ENCODE measurements at places on chromosomes 3 and 15. TPM values are rescaled to one million over a fixed set of nuclear protein-coding genes. Genes with fewer than 3 reads are reported as not detected.

DNA sequence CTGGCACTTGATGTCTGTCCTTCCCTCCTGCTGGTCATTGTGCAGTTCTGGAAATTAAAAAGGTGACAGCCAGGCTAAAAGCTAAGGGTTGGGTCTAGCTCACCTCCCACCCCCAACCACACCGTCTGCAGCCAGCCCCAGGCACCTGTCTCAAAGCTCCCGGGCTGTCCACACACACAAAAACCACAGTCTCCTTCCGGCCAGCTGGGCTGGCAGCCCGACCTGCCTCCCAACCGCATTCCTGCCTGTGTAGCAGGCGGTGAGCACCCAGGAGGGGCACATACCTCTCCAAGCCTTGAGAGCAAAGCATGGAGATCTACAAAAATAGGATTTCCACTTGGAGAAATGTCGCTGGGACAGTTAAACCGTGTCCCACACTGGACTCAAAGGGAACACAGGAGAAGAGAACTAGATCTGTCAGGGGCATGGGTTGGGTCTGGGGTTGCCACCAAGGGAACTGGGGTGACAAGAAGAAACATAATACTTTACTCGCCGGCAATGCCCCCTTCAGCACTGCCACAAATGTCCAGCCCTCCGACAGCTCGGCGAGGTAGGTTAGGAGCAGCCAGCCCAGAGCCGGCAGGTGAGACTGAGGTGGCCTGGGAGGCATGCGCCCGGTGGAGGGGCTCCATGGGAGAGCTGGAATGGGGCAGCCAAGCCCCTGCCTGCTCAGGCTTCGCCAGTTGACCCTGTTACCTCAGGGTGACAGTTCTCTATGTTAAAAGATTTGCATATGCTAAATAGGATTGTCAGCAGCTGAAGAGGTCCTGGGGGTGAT is 52.2 kb downstream of the EXOG start:
- DNase-seq, result peak; percentile 45

GRCh38 chr3:47613722-47614121 is 35.1 kb upstream of the CSPG5 start:
- DNase-seq, result no peak

DNA sequence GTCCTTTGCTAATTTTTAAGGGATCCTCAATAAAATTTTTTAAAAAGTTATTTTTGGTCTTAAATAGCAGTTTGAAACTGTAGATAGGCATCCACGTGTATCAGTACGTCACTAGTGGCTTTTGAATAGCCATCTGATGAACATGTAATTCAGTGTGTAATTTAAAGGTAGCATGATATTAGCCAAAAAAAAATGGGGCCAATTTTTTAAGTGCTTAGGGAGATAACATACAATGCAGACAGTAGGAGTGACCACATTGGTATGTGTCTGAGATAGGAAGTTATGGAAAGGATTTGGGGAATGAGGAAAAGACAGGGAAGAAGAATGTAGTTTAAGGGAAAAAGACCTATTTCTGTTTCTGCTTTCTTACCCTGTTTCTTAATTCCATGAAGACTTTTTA is 2.5 kb downstream of the AP4E1 start:
- no peak for DNase-seq

- DNase-seq, result peak; percentile 75
Observed at GRCh38 chr3:128041344-128041743, 10.9 kb upstream of the SEC61A1 start.

DNA sequence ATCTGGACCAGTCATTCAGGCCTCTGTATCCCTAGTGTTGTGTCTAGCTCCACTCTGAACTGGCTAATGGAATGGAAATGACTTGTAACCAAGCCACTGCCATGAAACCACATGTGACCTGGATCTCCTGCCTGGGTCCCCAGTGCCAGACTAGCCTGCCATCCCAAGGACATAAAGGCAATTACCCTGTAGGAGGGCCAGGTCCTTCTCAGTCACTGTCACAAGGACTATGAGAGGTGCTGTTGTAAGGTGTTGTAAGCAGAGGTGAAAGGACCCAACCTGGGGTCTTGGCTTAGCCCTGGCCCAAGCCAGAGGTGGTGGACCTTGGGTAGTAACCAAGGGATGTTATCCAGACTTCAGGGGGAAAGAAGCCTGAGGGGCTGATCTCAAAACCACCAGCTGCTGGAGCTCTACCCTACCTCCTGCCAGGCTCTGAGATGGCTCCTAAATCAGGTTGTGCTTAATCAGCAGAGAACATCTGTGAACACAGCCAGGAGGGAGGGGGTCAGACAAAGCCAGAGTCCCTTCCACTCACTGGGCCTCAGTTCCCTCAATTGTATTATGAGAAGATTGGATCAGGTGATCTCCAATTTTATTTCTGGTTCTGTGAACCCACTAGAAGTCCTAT is 15.7 kb upstream of the KLHL24 start:
- DNase-seq, result no peak

DNA sequence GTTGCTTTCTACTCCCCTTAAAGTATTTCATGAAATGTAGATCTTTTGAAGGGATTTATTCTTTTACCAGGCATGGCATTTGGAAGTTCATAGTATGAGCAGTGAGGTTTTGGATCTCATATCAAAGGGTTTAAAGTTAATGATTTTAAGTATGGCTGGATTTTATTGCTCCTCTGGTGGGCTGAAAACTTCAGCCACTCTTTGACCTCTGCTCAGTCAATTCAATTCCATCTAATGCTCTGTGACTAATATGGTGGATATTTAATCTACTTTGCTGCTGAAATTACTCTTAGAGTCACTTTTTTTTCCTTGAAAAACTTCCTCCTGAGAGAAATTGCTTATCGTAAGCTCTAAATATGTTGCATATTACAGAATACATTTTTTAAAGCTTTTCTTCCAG is 218.6 kb downstream of the NR2F2 start:
- DNase-seq, result no peak

GRCh38 chr3:18652781-18653180 is 227.6 kb upstream of the SATB1 start:
- no peak for DNase-seq

Gene CLCN2
- 8.7 TPM for total RNA-seq

DNA sequence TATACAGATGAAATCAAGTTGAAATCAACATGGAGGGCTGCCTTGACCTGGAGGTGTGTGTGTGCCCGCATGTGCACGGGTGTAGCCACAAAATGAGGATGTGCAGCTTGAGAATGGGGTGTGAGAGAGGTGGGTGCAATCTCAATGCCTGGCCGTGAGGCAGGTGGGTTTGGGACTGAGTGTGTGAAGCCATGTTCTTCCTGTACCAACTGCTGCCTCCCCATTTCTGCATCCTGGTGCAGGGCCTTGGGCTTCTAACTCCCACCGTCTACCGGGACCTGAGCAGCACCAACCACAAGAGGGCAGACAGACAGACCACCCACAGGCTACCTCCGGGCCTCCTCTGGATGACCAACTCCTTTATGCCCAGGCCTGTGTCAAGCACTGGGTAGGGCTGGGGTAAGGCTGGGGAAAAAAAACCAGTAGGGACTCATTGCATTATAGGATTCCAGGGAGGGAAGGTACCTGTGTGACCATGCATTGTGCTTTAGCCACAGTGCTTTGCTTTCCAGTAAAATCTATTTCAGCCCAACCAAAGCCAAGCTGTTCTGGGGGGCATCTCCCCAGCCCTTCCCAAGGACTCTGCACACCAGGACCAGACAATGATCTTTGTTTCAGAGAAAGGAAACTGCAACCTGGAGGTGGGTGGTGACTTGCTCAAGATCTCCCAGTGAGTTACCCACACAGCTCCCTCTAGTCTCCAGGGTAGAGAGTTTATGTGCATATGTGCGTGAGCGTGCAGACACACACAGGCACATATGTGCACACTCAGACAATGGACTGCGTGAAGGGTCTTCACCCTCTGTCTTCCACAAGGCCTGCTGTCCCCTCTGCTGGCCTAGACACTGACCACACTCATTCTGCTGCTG is 162.2 kb upstream of the TLE3 start:
- no peak for DNase-seq

DNA sequence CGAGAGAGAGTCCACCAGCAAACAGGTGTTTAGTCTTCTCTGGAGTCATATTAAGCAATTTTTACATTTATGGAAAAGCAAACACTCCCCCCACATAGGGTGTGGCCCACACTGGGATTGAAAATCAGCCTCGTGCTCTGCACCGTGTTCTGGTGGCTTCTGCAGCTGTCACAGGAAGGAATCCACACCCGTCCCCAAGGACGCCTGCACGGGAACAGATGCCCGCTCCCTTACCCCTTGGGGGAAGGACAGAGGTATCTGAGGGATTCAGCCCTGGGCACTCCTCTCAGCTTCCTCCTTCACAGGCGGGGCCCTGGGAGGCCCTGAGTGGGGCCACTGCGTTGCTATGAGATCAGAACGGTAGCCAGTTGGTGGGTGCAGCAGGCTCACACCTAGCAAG is 27.8 kb downstream of the LIPC start:
- DNase-seq, result no peak

Measured in lung (tissue), 17 donors.